Endothelial cell (in vitro differentiated cells): ENCODE measurements at places on chromosomes 6 and 20.
A peak's percentile ranks its signal among the peaks of the same experiment; 100 is the strongest.

DNA sequence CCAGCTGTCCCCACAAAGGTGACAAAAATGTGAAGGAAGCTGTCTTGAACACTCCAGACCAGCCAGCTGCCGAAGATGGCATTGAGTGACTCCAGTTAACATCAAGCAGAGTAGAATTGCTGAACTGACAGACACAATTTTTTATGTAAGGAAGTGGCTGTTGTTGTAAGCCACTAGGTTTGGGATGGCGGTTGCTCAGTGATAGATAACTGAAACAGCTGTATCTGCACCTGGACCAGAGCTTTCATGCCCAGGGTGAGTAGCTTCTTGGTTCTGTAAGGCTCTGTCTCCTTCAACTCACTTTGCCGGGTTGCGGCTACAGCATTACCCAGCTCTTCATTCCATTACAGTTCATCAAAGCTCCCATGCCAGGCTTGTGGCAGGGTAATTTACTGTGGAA is 49.7 kb upstream of the DDR1 start:
- no peak for DNase-seq

DNA sequence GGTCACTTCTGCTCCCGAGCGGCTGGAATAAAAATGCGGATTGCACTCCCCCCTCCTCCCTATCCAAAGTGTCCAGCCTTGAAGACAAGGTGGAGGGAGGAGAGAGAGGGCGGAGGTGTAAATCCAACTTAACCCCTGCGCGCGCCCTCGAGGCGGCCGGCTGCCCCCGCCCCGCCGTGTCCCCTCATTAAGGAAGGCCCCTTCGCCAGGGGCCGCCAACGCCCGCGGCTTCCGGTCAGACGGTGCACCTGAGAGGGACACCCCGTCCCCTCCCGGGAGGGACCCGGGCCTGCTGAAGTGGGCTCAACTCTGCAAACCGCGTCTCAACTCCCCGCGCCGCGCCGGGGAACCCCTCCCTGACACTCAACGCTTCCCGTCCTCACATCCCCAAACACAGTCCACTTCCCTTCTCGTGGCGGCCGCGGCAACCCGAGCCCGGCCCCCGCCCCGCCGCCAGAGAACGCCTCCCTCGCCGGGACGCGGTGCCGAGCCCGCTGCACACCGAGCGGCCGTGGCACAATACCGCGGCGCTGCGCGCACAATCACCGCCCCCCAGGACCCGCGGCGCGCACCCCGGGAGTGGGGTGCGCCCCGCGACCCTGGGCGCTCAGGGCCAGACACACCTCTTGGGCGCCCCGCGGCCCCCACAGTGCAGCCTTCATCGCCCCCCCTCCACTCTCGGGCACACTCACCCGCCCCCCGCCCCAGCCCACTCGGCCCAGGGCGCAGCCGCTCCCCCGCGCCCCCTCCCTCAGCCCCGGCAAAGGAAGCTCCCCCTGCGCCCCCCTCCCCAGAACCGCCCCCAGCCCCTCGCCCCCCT is 102.5 kb downstream of the NOL4L start:
- peak; percentile 53 for DNase-seq

DNA sequence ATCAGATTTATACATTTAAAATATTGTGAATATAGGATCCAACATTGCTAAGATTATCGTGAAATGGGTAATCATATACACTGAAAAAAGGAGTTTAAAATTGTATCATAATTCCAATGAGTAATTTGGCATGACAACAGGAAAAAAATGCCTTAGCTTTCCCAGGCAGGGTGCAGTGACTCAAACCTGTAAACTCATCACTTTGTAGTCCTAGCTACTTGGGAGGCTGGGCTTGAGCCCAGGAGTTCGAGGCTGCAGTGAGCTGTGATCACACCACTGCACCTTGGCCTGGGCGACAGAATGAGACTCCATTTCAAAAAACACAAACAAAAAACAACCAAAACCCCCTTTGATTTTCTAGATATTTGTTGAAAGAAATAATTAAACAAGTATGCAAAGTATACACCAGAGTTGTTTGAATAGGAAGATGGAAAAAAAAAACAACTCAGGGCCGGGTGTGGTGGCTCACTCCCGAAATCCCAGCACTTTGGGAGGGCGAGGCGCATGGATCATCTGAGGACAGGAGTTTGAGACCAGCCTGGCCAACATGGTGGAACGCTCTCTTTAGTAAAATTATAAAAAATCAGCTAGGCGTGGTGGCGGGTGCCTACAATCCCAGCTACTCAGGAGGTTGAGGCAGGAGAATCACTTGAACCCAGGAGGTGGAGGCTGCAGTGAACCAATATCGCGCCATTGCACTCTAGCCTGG is 98.7 kb downstream of the TRERF1 start:
- no peak for DNase-seq

DNA sequence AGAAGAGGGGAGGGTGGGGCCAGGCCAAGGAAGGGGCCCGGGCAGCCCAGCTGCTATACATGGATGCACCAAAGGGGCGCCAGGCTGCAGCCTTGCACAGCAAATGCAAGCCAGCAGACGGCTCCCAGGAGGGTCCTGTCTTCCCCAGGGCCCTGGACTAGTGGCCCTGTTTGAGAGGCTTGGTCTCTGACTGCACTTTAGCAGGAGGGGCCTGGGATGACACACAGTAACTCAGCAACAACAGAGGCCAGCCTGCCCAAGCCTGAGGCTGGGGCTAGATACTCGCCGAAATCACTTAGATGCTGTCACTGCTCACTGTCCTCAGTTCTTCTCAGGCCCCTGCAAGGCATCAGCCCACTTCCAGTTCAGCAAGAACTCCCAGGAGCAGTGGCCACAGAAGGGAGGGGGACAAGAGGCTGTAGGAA is 73.5 kb downstream of the TRAM2 start:
- peak; percentile 27 for DNase-seq

DNA sequence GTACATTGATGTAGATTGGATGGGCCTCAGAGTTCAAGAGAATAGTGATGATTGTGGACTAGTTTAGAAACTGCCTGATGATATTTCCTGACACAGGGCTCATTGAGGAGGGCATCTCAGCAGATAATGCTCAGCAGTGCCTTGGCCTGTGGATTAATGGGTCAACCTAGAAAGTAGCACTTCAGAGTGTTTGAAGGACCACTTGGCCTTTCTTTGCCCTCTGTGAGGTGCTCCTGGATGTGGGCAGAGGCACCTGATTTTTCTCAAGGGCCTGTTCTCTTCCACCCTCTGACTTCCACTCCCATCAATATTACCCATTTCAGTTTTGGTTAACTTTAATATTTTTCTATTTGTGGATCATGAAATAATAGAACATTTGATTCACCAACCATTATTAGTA is 270.6 kb upstream of the BMP2 start:
- DNase-seq: no peak

DNA sequence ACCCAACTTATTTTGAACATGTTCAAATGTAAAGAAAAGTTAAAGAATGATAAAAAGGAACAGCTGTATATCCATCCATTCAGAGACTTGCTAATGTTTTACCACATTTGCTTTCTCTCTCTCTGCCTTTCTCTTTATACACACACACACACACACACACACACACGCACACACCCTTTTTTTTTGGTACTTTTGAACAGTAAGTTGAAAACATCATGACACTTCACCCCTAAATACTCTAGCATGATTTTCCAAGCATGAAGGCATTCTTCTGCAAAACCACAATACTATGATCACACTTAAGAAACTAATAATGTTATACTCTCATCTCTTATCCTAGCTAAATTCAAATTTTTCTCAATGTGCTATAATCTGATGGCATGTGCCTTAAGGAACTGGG is 192.3 kb downstream of the UTRN start:
- no peak for DNase-seq

DNA sequence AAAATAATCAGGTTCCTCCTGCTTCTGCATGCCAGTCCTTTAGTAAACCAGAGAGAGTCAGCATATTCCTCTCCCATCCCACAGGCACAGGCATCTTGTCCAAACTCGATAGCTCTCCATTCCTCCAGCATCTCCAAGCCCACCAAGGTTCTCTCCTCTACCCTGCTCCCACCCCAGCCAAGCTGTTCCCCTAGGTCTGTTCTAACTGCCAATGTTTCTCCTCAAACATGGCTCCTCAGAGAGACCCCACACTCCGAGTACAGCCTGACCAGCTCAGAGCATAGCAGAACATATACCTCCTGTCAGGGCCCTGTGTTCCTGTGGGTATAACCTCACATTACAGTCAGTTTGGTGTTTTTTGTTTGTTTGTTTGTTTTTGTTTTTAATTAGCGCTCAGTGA is 177.8 kb downstream of the VEGFA start:
- no peak for DNase-seq

GRCh38 chr20:14729390-14729789 is 392.0 kb upstream of the FLRT3 start:
- no peak for DNase-seq

DNA sequence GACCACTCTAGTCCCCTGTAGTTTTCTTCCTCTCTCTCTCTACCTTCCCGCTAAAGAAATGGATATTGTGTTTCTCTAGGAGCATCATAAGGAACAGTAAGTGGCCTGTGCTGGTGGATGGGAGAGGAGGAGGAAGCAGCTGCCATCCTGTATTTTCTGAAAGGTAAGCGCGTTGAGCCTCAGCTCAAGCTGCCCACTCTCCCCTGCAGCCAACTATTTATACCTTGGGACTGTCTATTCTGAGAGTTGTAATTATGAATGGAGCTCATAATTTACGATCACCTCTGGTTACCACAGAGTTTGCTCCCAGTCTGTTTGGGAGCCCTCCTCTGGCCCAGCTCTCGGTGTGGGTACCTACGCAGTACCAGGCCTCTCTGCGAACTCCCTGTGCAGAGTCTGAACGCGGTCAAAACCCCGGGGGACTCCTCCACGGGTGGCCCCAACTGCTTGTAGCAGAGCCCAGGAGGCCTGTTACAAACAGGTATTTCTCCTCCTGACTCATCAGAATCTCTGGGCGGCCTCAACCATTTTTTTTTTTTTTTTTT is 285.4 kb downstream of the SMOC2 start:
- DNase-seq: no peak

DNA sequence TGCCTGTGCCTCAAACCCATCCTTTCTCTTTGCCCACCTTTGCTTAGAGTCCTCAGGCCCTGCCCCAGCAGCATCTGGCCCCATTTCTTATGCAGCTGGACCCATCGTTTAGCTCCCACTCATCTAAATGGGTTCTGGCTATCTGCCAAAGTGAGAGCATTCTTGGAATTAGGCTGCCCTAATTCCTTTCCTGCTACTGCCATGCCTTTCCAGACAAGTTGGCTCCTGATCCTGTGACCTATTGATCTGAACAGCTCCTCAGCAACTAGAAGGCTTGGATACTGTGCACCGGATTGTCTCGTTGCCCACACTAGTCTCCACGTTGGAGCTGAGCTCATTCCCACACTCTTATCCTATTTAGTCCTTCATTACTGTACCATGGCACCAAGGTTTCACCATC is 22.9 kb downstream of the DZANK1 start:
- DNase-seq: no peak

DNA sequence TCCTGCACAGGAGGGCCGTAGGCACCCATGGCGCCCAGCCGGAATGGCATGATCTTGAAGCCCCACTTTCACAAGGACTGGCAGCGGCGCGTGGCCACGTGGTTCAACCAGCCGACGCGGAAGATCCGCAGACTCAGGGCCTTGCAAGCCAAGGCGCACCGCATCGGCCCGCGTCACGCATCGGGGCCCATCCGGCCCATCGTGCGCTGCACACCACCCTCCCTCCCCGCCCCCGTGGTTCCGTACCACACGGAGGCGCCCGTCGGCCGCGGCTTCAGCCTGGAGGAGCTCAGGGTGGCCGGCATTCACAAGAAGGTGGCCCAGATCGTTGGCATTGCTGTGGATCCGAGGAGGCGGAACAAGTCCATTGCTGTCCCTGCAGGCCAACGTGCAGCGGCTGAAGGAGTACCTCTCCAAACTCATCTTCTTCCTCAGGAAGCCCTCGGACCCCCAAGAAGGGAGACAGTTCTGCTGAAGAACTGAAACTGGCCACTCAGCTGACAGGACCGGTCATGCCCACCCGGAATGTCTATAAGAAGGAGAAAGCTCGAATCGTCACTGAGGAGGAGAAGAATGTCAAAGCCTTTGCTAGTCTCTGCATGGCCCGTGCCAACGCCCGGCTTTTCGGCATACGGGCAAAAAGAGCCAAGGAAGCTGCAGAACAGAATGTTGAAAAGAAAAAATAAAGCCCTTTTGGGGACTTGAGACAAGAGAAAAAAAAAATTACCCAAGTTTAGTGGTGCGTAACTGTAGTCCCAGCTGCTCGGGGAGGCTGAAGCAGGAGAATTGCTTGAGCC is 9.9 kb upstream of the NCOA5 start:
- DNase-seq: peak; percentile 48

GRCh38 chr6:126054258-126054702 is 67.9 kb downstream of the TRMT11 start:
- DNase-seq: no peak

GRCh38 chr20:61769286-61769832 is 296.3 kb downstream of the TAF4 start:
- no peak for DNase-seq

DNA sequence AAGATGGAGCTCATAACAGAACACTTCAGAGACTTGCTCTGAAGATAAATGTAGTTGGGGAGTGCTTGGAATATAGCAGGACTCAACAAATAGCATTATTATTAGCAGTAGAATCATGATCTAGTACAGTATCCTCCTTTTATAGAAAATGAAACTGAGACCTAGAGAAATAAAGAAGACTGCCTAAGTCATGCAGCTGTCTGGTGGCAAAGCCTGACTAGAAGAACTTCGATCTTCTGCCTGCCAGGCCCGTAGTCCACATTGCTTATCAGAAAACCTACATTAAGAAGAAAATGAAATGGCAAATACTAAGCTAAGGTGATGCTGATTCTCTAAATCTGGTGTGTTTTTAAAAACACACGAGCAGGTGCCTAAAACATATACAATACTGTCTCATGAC is 46.4 kb upstream of the DST start:
- no peak for DNase-seq

DNA sequence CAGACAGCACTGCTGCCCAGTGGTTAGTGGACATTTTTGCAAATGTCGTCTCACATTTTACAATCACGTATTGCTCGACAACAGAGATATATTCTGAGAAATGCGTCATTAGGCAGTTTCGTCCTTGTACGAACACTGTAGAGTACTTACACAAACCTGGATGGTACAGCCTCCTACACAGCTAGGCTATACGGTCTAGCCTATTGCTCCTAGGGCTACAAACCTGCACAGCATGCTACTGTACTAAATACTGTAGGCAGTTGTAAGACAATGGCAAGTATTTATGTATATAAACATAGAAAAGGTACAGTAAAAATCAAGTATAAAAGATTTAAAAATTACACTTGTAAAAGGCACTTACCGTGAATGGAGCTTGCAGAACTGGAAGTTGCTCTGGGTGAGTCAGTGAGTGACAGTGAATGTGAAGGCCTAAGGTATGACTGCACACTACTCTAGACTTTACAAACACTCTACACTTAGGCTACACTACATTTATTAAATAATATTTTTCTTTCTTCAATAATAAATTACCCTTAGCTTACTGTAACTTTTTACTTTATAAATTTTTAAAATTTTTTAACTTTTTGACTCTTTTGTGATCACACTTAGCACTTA is 43.1 kb downstream of the ALDH5A1 start:
- DNase-seq: no peak

- no peak for DNase-seq
Measured at GRCh38 chr6:57252137-57252536, 30.0 kb upstream of the RAB23 start.
